NCI-H1930 (cell line): ENCODE measurements at places on chromosomes 2 and 18.

DNA sequence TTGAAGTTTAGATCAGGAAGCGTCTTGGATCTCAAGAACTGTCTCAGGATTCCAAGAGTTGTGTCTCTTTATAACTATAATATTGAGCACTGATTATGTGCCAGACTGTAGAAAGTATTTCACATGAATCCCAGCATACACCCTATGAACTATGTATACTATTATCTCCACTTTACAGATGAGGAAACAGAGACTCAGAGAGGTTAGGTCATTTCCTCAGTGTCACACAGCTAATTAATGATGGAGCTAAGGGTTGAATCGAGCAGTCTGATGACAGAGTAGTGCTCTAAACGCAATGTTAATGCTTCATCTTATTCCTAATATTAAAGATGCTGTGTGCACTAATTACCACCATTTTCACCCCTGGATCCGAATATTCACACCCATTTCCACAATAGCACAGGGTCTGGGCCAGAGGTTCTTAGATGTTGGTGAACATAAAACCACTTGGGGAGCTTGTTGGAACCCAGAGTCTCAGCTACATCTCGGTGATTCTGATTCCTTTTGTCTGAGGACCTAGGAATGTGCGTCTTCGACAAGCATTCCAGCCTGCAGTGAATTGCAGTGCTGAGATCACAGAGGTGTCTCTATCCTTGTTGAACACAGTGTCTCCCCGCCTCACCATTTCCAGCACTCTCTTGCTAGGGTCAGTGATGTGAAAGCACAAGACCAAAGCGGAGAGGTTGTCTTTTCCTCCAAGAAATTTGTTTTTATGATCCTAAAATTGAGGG, 213.8 kb downstream of the SP3 start:
- no peak for DNase-seq

DNA sequence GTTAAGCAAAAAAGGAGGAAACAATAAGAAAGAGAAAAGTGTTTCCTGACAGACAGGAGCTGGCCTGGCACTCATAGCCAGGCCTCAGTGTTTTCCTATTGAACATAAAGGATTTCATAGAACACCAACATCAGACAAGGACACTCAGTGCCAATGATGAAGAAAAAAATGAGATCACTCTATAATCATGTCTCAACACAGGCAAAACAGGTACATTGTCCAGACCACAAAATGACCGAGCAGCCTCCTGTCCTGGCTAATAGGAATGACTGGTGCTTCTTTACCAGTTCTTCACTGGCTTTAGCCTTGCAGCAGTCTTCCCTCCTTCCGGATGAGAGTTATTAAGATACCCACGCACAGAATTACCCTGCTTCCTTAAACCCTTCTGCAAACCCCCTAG, 35.6 kb downstream of the SEMA4F start:
- DNase-seq, result no peak

- no peak for DNase-seq
Observed at GRCh38 chr2:39981883-39982311, 202.8 kb upstream of the THUMPD2 start.

DNA sequence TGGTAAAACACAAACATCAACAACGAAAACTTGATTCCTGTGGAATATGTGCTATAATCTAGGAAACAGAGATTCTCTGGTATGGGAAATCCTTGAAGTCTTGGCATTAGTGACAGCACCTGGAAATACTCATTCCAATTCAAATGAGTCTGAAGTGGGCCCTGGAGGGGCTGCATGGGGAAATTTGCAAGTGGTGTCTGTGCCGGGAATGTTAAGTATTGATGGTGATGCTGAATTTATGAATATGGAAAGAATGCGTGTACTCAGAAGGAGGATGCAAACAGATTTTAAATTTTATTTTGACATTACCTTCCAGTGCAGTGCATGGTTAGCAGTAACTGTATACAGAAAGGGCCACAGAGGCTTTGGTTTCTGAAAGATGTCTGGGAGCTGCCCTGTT, 37.2 kb downstream of the PTPRM start:
- DNase-seq, result no peak

DNA sequence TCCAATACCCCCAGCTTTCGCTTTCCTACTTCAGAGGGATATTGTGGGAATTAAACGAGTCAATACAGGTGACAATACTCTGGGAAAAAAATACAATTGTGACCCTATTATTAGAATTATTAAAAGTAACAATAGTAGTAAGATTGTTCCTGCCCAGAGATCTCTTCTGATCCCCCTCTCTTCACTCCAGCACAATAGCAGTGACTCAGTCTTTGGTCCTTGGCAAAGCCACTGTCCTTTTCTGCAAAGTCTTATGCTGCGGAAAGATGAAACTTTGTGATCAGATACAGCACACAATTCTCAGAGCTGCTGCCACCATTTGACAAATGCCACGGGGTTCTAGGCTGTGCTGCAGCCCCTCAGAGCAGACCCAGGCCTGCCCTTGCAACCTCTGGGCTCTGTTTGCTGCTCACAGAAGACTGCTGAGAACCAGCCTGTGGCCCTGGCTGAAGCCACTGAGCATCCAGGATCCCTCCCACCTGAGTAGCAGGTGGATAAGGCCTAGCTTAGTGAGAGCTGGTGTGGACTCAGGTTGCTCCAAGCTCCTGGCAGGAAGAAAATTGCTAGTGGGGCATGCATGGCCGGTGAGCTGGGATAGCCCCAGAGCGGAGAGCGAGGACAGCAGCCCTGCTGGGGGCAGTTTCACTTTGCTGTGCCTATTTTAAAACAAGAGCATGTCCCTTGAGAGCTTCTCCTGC, 60.1 kb upstream of the ROCK2 start:
- no peak for DNase-seq

DNA sequence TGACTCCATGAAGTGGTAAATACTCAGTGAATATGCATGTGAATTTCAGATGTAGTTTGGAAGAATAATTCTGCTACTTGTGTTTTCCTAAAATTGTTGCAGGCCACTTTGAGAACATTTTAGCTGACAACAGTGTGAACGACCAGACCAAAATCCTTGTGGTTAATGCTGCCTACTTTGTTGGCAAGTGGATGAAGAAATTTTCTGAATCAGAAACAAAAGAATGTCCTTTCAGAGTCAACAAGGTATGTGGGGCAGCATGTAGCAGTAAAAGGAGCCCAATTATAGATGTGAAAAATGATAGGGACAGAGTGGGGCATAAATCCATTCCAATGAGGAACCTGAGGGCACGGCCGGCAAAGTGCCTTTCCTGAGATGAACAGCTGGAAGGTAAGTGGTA, 16.1 kb downstream of the SERPINB5 start:
- no peak for DNase-seq
